Kidney capillary endothelial cell (primary cell): ENCODE measurements at places on chromosomes 6 and 20.

- no peak for DNase-seq
Observed at GRCh38 chr6:161198176-161198575, 75.7 kb downstream of the AGPAT4 start.

DNA sequence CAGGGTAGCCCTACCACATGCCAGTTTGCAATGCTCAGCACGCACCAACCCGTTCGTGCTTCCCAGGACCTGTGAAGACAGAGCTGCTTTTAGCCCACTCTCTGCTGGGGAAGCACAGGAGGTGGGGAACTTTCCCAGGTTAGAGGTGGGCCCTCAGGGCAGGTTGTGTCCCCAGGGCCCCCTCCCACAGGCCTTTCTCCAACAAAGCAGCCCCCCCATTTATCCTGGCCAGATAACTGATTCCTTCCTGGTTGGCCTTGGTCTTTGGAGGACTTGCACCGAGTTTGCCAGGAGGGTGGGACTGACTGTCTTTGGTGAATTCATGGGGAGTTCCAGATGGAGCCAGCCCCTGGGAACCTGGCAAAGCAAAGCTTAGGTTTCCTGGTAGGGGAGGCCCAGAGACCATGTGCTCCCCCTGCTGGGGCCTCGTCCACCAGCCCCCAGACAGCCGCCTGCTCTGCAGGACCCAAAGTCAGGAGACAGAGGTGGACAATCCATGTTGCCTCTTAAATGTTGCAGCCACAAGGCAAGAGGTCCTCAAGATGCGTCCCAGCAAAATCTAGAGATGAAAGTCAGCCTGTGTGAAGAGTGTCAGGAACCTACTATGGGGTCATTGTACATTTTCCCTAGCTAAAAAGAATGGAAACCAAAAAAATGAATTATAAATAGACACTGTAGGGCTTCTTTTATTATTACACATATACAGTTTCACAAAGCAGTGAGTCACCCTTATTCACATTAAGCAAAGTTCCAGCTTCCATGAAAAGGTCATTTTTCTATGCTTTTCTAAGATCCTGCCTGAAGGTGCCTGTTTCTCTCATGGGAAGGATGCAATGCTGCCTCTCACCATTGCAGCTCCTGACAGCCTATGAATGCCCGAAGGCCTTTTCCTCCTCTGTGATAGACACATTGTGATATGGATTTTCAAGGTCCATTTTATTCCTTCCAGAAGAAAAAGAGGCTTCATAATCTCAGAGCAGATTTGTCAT lies 497.8 kb downstream of the PREX1 start:
- DNase-seq: peak; percentile 25

- no peak for DNase-seq
Observed at GRCh38 chr20:49751397-49751736, 37.7 kb upstream of the B4GALT5 start.

DNA sequence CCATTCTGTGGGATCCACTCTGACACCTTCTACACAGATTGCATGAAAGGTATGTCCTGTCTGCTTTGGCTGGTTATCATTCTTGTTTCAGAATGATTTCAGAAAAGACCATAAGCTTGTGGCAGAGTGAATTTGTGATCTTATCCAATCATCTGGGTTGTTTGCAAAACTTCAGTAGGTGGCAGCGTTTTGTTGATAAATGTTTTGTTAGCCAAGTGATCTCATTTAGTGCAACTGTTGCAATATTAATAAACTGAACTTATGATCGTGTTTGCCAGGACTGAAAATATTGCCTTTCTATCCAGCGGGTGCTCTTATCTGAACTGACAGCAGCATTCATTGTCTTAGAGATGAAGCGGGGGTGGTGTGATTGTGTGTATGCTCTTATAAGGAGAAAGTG lies 613.2 kb upstream of the NOX3 start:
- peak; percentile 2 for DNase-seq

GRCh38 chr20:56925831-56926170 lies 296.7 kb downstream of the TFAP2C start:
- DNase-seq: no peak

GRCh38 chr6:37131104-37131959 lies 38.6 kb upstream of the PIM1 start:
- no peak for DNase-seq
